Neuronal stem cell (in vitro differentiated cells): ENCODE measurements at places on chromosomes 16 and 17.
A peak's percentile ranks its signal among the peaks of the same experiment; 100 is the strongest.

- H3K4me1 ChIP-seq, result no peaks in the 10 kb centered on the region
- peaks cover 33% of the 10 kb centered on the region for H3K36me3 ChIP-seq
- peak overlapping the region; percentile 94 for H3K4me3 ChIP-seq
- DNase-seq, result no peak
Observed at GRCh38 chr16:4733211-4733742, 794 bp downstream of the ANKS3 start.

DNA sequence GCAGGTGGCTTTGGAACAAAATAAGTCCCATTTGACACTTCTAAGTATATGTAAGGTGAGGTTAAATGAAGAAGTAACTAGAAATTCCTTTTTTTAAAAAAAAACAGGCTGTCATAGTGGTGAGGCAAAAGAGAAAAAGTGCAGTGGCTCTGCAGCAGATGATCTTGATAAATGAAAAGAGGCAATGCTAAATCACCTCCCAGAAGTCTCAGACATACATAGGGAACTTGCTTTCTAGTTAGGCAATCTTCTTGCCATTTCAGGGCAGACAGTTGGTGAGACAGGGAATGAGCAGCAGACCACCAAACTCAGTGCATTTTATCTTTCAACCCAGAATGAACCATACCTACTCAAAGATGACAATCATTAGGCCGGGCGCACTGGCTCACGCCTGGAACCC lies 90.8 kb downstream of the MYO1D start:
- no peaks in the 10 kb centered on the region for H3K27me3 ChIP-seq
- H3K4me3 ChIP-seq, result no peak overlapping the region
- no peaks in the 10 kb centered on the region for H3K36me3 ChIP-seq
- no peak overlapping the region for H3K27ac ChIP-seq
- no peak for DNase-seq

GRCh38 chr17:82214012-82214628 lies 1.5 kb upstream of the CCDC57 start:
- H3K27me3 ChIP-seq, result no peaks in the 10 kb centered on the region
- DNase-seq, result no peak
- peaks cover 5% of the 10 kb centered on the region for H3K4me1 ChIP-seq
- no peak overlapping the region for H3K4me3 ChIP-seq

DNA sequence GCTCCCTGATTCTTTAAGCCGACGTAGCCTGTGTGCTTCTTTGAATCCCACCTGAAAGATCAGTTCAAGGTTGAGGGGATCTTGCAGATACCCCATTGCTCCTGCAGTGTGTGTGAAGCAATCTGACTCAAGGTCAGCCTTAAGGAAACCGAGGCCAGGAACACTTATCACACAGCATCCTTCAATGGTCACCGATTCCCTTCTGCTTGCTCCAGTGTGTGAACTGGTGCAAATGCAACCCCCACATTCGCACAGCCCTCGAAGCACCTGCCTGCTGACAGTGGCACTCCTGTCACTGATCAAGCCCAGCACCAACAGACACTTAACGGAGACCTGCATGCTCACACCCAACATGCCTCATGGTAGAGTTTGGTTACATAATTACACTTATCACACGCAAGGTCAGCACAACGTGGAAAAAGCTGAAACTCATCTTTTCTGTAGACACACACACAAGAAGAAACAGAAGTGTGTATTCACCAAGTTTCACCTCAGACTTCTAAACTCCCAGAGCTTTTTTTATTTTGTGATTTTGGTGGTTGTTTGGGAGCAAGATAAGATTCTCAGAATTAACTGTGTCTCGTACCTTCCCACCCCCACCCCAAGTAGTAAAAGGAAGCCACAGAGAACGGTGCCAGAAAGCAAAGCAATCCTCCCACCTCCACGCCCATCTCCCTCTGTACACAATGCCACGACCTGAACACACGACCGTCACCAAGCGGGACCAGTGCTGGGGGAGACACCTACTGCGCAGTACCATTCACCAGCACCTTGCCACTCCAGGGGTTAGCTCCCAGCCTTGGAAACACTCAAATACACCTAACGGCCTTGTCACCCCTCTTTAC lies 37.2 kb downstream of the LITAFD start:
- H3K4me1 ChIP-seq, result no peaks in the 10 kb centered on the region
- peaks cover 40% of the 10 kb centered on the region for H3K36me3 ChIP-seq
- no peak overlapping the region for H3K4me3 ChIP-seq
- no peak overlapping the region for H3K27ac ChIP-seq
- no peak for DNase-seq

DNA sequence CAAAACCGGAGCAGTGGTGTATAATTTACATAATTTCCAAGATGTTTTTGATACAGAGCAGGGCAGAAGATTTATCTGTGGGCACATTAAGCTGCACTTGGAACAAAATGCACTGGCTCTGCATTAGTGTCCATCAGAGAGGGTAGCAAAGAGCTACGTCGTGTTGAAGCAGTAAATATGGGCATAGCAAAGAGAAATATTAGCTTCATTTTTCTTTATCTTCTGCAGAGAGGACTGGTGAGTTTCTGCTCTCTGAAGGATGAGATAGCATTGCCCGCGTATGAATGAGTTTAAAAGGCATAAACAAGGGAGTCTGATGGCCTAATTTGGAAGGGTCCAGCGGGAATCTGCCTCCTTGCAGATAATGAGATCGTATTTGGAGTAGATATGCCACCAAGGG lies 227.8 kb upstream of the CDH11 start:
- no peaks in the 10 kb centered on the region for H3K36me3 ChIP-seq
- no peak overlapping the region for H3K4me3 ChIP-seq
- no peaks in the 10 kb centered on the region for H3K4me1 ChIP-seq
- DNase-seq, result no peak
- H3K27me3 ChIP-seq, result no peaks in the 10 kb centered on the region

- no peak for DNase-seq
- no peak overlapping the region for H3K4me3 ChIP-seq
- no peak overlapping the region for H3K27ac ChIP-seq
- peaks cover 12% of the 10 kb centered on the region for H3K27me3 ChIP-seq
Observed at GRCh38 chr17:63442074-63442473, 4.0 kb downstream of the CYB561 start.

- H3K4me1 ChIP-seq, result no peaks in the 10 kb centered on the region
- H3K36me3 ChIP-seq, result no peaks in the 10 kb centered on the region
- H3K27ac ChIP-seq, result no peak overlapping the region
- no peak for DNase-seq
- no peak overlapping the region for H3K4me3 ChIP-seq
- no peaks in the 10 kb centered on the region for H3K27me3 ChIP-seq
Observed at GRCh38 chr17:16976725-16977550, 5.0 kb upstream of the TNFRSF13B start.

DNA sequence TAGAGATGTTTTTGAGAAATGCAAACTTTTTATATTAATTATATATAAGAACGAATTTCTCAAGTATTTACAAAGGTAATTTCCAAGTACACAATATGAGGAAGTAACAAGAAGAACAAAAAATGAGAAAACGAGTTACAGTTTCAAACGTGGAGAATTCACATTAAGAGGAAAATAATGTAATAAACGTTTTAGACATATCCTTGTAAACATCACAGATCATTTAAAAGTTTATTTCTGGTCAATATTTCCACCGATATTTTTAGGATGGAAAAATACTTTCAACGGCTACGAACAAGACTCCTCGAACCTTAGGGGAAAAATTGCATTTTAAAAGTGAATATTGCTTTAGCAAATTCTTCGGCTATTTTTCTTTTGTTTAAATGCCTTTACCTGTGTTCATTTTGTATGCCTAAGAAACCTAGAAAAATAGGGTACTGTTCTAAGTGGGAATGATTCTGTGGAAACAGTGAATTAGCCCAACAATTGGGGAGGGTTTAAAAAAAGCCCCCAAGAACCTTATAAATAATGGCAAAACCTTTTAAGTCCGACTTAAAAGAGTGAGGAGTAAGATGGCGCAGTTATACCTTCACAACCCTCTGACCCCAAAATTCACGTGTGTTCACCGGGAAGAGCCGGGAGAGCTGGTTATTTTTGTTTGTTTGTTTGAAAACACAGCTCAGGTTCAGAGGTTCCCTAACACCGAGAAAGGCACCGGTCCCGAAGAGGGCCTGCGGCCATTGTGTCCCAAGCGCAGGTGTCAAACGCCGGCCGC lies 3.3 kb downstream of the HNF1B start:
- H3K27ac ChIP-seq, result no peak overlapping the region
- no peaks in the 10 kb centered on the region for H3K36me3 ChIP-seq
- no peak for DNase-seq
- H3K27me3 ChIP-seq, result peaks cover 93% of the 10 kb centered on the region
- peaks cover 5% of the 10 kb centered on the region for H3K4me1 ChIP-seq

DNA sequence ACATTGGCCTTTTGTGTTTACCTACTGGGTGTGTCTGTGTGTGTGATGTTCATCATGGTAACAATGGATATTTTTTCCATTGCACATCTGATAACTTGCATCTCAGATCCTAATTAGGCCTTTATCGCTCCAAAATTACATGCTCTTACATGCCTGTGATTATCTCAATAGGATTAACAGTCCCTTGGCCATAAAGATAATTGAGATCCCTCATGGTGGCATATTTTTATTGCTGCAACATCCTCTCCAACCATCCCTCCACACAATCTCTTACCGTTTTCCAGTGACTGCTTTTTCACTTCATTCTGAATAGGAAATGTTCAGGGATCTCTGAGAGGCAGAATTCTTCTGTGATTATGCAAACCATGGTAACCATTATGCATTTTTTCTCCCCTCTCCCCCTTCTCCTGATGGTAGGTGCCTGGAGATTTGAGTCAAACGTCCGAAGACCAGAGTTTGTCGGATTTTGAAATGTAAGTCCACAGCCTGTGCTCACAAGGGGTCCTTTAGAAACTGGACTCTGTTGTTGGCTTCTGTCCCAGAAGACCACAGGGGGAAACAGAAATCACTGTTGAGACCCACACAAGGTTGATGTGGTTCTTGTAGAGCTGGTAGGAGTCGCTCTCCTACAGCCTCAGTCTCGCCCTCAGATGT lies 405.5 kb downstream of the CPPED1 start:
- H3K36me3 ChIP-seq, result no peaks in the 10 kb centered on the region
- H3K27me3 ChIP-seq, result no peaks in the 10 kb centered on the region
- no peak overlapping the region for H3K4me3 ChIP-seq
- H3K4me1 ChIP-seq, result no peaks in the 10 kb centered on the region
- H3K27ac ChIP-seq, result no peak overlapping the region
- no peak for DNase-seq

GRCh38 chr16:66844342-66845079 lies at the start of gene CA7:
TSS of gene CA7 (plus strand) at chr16:66844414. CDS start at chr16:66844488, 74 bp downstream.
- H3K27me3 ChIP-seq, result peaks cover 15% of the 10 kb centered on the region
- peaks cover 3% of the 10 kb centered on the region for H3K4me1 ChIP-seq
- peak within 1 kb of the TSS; percentile 32 for H3K4me3 ChIP-seq
- no peak for DNase-seq
- H3K36me3 ChIP-seq, result no peaks in the 10 kb centered on the region
- H3K27ac ChIP-seq, result no peak within 1 kb of the TSS

DNA sequence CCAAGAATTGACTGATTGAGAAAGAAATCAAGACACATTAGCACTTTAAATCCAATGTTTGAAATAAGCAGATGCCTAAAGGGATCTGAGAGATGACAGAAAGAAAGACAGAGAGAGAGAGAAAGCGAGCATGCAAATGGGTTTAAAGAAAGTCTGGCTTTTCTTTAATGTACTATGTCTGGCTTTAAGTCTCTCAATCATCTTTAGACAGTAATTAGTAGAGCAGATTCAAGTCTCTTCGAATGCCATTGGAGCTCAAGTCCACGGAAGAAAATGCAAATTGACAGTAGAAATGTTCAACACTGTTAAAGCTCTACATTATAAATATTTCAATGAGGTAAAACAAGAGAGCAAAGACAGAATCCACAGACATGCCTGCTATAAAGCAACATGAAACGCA lies 1480.2 kb upstream of the CDH8 start:
- H3K4me1 ChIP-seq, result peaks cover 5% of the 10 kb centered on the region
- no peak for DNase-seq
- no peak overlapping the region for H3K27ac ChIP-seq
- H3K36me3 ChIP-seq, result no peaks in the 10 kb centered on the region

GRCh38 chr16:2088759-2089358 lies 41.1 kb downstream of the TSC2 start:
- no peak overlapping the region for H3K4me3 ChIP-seq
- H3K27me3 ChIP-seq, result no peaks in the 10 kb centered on the region
- DNase-seq, result no peak
- peaks cover 45% of the 10 kb centered on the region for H3K36me3 ChIP-seq
- H3K4me1 ChIP-seq, result no peaks in the 10 kb centered on the region

GRCh38 chr17:46045639-46046038 lies 46.6 kb downstream of the STH start:
- no peak overlapping the region for H3K4me3 ChIP-seq
- no peak for DNase-seq
- no peak overlapping the region for H3K27ac ChIP-seq
- peaks cover 4% of the 10 kb centered on the region for H3K4me1 ChIP-seq
- no peaks in the 10 kb centered on the region for H3K27me3 ChIP-seq
- peaks cover 95% of the 10 kb centered on the region for H3K36me3 ChIP-seq

GRCh38 chr17:48592577-48592976 lies 1.0 kb downstream of the HOXB5 start:
- no peak for DNase-seq
- H3K4me1 ChIP-seq, result no peaks in the 10 kb centered on the region
- no peak overlapping the region for H3K27ac ChIP-seq

- no peak overlapping the region for H3K4me3 ChIP-seq
- no peaks in the 10 kb centered on the region for H3K36me3 ChIP-seq
- no peak overlapping the region for H3K27ac ChIP-seq
Observed at GRCh38 chr17:58331815-58332777, 3.5 kb upstream of the TSPOAP1 start.

- no peak for DNase-seq
- H3K27ac ChIP-seq, result no peak overlapping the region
- H3K27me3 ChIP-seq, result no peaks in the 10 kb centered on the region
- no peaks in the 10 kb centered on the region for H3K36me3 ChIP-seq
- H3K4me3 ChIP-seq, result no peak overlapping the region
Observed at GRCh38 chr17:83190601-83191387, 111.4 kb downstream of the METRNL start.

DNA sequence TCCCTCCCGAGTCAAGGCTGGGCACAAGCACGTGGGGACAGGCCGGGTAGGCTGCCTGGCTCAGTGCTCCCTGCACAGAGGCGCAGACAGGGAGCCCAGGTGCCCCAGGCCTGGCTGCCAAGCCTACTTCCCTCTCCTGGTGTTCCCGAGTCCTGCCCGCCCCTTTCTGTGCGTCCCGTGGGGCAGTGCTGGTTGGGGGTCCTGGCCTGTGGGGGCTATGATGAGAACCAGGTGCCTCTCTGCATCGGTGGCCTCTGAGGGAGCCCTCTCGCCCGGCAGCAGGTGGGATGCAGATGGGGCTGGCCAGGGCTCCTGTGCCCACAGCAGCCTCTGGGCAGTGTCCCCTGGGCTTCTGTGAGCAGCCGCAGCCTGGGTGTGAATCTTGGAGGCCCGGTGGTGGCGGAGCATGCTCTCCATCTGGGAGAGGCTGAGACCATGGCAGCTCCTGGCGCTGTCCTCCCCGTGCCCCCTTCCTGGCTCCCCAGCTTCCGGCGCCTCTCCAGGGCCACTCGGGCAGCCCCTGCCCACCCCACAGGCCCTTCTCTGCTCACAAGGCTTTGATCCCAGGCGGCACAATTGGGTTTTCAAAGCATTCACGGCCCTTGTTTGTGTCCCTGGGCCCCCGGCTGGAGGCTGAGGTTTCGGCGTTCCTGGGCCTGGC lies 7.2 kb downstream of the CENPX start:
- H3K4me3 ChIP-seq, result no peak overlapping the region
- H3K4me1 ChIP-seq, result peaks cover 18% of the 10 kb centered on the region
- H3K27ac ChIP-seq, result no peak overlapping the region
- peaks cover 6% of the 10 kb centered on the region for H3K36me3 ChIP-seq

GRCh38 chr17:2721603-2722002 lies 10.0 kb upstream of the CLUH start:
- H3K4me1 ChIP-seq, result no peaks in the 10 kb centered on the region
- H3K27me3 ChIP-seq, result peaks cover 4% of the 10 kb centered on the region
- no peak for DNase-seq
- no peak overlapping the region for H3K4me3 ChIP-seq
- no peaks in the 10 kb centered on the region for H3K36me3 ChIP-seq
